ENCODE measurements at places on chromosomes 4 and X.
A peak's percentile ranks its signal among the peaks of the same experiment; 100 is the strongest.

GRCh38 chr4:37951461-37952352, 8.5 kb upstream of the PTTG2 start:
- DNase-seq: no peak

DNA sequence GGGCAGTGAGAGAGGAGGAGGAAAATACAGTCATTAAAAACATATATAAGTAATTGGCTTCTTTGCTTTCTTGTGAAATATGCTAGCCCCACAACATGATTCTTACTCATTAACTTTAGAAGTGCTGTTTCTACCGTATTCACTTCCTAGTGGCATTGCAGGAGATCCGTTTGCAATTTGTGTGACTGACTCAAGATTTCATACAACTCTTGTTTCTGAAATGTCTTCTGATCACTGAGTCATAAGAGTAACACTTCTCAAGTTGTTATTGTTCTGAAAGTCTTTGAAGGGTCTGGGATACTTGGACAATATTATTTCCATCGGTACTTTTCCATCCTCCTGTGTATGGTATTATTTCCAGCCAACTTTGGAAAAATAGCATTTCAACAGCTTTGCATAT, 310.8 kb downstream of the PACRGL start:
- DNase-seq: no peak

GRCh38 chr4:100113096-100113495, 77.2 kb downstream of the DDIT4L start:
- no peak for DNase-seq

DNA sequence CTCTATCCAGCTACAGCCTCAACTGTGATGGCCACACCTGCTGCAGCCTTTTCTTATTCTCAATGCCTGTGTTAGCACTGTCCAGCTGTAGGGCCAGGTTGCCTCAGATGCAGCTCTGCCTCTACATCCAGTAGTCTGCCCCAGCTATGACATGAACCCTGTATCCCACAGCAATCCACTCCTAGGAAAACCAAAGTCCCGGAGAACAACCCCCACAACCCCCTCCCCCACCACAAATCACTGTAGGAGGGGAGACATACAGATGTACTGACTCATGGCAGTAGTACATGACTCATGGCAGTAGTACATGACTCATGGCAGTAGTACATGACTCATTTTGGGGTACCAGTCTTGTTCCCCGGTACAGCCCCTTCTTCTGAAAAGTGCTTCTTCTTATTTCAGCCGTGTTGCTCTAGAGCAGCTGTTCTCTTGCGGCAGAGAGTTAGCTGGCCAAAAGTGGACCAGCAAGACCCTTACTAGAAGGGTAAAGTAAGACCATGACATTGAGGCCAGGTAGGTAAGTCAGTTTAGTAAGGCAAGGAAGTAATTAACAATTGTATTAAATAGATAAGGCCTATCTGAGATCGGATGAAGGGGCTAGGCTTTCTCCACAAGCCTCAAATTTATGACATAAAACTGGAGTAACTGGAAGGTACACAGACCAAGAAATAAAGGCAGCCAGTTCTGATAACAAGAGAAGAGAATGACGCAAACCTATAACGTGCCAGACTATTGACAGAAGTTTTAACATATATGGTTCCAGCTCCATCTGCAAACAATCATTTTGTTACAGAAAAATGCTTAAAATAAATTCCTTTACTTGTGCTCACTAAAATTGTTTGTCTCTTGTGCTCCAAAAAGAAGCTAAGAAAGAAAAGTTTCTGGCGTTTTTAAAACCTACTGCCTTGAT, 221.4 kb downstream of the TACR3 start:
- peak; percentile 81 for DNase-seq

GRCh38 chr4:136784326-136784725, 748.0 kb downstream of the PCDH18 start:
- no peak for DNase-seq

DNA sequence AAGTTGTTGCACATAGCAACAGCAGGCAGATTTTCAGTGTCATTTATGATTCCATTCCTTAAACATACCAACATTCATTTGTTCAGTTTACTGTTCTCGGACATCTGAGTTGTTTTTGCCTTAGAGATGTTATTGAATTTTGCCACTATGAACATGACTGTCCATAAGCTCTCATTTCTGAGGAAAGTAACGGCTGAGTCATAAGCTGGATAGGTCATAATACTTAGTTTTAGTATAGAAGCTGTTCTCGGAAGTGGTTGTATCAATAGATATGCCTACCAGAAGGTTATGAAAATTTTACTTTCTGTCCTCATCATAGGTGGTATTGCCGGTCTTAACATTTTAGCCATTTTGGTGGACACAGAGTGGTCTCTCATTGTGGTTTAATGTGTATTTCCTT, 157.1 kb upstream of the CLNK start:
- no peak for DNase-seq

GRCh38 chr4:81806485-81806884, 334.8 kb upstream of the RASGEF1B start:
- DNase-seq: no peak

DNA sequence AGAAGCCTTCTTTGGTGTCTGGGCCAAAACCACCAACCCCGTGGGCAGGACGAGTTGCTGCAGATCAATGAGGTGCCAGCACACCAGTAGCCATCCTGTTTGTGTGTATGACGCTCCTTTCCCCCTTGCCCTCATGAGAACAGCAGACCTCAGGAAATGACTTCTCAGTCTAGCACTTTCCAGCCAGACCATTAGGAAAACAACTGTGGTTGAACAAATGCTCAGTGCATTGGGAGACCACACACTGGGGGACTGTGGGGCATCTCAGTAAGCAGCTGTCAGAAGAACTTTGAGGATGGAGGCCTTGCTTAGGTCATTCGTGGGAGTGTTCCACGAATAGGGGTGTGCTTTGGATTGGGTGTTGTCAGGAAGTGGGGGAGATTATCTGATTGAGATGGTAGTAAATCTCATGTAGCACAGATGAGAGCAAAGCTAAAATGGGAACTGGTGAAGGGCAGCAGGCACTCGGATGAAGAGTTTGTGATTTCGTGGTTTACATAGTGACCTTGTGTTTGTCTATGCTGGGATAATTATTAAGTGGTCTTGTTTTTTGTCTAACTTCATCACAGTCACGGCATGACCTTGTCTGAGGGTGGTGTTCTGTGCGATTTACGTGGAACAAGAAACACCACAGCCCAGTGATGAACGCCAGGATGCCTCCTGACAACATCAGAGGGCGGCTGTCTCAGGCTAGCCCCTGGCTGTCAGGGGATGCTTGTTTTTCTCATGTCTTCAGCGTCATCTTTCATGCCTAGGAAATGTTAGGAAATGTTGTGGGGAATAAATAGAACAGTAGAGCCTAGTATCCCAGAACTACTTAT, 70.1 kb downstream of the USP46 start:
- peak; percentile 11 for DNase-seq

DNA sequence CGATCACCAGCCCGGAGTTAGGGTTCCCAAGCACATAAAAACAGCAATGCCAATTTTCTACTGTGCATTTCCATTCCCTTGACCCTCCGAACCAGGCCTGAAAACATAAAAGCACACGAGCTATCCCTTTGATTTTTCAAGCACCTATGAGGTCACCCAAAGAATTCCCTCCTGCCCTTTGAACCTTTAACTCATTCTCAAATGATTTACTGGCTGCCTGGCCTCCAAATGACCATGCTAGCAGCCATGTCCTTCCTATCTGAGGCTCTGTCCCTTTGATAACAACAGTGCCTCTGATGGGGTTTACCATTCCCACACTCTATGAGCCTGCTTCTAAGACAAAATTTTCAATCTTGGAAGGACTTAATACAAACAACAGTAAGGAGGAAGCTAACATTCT, 15.2 kb downstream of the SHROOM4 start:
- DNase-seq: no peak

DNA sequence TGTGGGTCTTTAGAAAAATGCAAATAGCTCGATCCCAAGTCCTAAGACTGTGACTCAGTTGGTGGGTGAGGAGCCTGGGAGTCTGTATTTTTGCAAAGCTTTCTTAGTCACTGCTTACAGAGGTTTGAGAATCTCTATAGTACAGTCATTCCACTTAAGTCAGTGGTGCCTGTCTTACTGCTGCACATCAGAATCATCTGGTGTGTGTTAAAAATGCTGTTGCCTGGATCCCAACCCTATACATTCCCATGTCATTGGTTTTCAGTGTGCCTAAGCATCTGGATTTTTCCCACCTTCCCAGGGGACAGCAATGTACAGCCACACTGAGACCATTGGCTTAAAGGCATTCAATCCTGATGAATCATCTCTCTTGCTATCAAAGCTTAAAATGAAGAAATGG, 21.0 kb upstream of the GEMIN8 start:
- no peak for DNase-seq

DNA sequence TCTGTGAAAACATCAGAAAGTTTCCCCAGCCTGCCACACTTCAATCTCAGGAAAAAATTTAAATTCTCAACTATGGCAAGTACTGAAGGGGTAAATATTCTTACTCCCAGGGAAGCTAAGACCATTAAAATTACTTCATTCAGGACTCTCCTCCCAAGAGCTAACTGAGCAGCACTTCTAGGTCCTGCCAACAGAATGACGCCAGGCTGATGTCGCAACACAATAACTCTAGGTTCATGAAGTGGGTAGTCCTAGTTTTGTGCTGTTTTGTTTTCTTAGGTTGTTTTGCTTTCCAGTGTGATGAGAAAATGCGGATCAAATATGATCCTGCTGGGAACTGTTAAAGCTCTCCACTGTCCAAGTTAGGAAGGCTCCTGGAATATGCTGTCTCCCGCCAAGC, 180.0 kb downstream of the NKX6-1 start:
- DNase-seq: no peak

GRCh38 chr4:153451911-153452657, 14.1 kb upstream of the TMEM131L start:
- DNase-seq: no peak

DNA sequence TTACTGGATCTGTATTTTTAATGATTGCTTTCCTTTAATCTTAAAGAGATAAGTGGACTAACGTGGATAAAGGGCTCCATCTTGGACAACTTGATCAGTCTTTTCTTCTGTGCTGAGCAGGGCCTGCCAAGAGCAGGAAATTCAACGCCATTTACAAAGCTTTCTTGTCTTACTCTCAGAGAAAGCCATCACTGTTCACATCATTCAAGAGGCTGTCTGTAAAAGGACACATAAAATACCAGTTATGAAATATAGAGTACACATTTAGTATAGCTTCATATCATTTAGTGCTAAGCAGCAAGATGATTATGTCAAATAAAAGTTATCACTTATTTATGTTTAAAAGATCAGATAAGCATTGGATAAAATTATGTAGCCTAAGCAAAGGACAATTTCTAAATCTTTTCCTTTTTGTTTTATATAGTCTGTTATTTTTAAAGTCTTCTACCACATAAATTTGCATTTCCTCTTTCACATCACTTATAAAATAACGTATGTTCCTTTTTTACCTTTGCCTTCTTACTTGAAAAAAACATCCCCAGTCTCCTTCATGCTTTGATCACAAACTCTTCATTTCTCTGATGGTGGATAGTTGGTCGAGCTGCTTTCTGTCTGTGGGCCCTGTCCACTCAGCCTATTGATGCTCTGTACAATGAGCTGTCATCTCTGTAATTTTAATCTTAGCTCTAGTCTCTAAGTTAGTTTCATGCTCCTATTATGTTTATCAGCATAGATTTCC, 2.1 kb upstream of the CCNG2 start:
- no peak for DNase-seq

- DNase-seq: no peak
Measured at GRCh38 chr4:154208424-154208823, 283.2 kb downstream of the DCHS2 start.

GRCh38 chrX:108601276-108601675, 135.1 kb downstream of the IRS4 start:
- DNase-seq: no peak

- no peak for DNase-seq
Measured at GRCh38 chr4:95963456-95963855, 123.6 kb downstream of the PDHA2 start.

GRCh38 chrX:76971393-76972376, 475.5 kb upstream of the FGF16 start:
- peak; percentile 54 for DNase-seq

- DNase-seq: no peak
Measured at GRCh38 chrX:85941275-85941674, 106.1 kb downstream of the CHM start.

GRCh38 chr4:163694385-163694784, 199.9 kb downstream of the TMA16 start:
- no peak for DNase-seq

DNA sequence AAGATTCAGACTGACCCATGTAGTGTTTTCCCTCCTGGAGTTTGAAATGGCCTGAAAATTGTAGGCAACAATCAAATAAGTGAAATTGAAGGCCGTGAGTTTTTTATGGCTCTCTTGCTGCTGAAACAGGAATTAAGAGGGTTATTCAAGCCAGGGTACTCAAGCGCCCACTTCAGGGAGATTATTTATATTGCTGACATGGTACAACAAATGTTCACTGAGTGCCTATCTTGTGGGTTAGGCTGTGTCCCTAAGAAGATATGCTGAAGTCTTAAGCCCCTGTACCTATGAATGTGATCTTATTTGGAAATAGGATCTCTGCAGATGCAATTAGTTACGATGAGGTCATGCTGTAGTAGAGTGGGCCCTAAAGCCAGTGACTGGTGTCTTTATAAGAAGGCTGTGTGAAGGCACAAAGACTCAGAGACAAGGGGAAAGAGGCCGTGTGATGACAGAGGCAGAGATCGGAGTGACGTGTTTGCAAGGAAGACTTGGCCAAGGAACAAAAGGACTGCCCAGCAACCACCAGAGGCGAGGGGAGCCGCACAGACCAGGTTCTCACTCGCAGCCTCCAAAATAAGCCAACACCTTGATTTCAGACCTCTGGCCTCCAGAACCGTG, 72.9 kb downstream of the MED28 start:
- no peak for DNase-seq

GRCh38 chr4:143358923-143359643, 22.4 kb downstream of the GAB1 start:
- DNase-seq: peak; percentile 70

- no peak for DNase-seq
Measured at GRCh38 chr4:19329077-19329476, 922.6 kb upstream of the SLIT2 start.

DNA sequence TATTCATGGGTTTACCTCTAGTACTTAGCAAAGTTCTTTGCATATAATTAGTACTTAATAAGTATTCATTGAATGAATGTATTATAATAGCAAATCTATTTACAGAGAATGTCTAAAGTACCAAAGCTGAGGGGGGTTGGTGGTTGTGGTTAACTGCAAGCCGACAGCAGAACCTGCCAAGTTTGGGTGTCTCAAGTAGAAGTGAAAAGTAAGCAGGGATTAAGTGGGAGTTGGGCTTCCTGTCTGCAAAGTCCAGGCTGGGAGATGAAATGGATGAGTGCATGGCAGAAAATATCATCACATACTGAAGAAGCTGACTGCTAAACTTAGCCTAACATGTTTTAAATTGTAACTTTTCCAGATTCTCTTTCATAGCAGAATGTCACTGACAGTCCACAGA, 169.6 kb downstream of the CAMK2D start:
- DNase-seq: no peak

- no peak for DNase-seq
Measured at GRCh38 chrX:145729635-145730034, 88.0 kb upstream of the SLITRK2 start.

DNA sequence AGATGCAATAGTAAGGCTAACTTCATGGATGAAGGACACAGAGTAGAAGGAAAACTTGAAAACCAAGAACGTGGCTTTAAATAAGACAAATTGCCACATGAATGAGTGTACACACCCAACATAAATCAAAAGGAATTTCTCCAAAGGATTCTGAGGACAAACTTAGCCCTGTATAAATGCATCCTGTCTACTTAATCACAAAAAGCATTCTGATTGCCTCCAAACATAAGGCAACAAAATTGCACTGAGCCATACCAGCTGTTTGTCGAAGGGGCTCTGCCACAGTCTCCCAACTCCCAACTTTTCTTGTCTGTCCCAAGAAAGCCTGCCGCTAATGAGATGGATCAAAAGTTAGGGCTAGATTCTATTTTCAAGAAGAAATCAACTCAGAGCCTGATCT, 194.3 kb downstream of the SOWAHB start:
- DNase-seq: no peak
